ENCODE measurements at places on chromosomes 6 and 20. TPM values are rescaled to one million over a fixed set of nuclear protein-coding genes. Genes with fewer than 3 reads are reported as not detected.
A peak's percentile ranks its signal among the peaks of the same experiment; 100 is the strongest.

- H3K36me3 ChIP-seq: no peaks in the 10 kb centered on the region
- H3K4me1 ChIP-seq: no peaks in the 10 kb centered on the region
- peak; percentile 26 for DNase-seq
- H3K27ac ChIP-seq: no peak overlapping the region
- H3K27me3 ChIP-seq: no peaks in the 10 kb centered on the region
Observed at GRCh38 chr6:68343901-68344300, 291.2 kb upstream of the ADGRB3 start.

DNA sequence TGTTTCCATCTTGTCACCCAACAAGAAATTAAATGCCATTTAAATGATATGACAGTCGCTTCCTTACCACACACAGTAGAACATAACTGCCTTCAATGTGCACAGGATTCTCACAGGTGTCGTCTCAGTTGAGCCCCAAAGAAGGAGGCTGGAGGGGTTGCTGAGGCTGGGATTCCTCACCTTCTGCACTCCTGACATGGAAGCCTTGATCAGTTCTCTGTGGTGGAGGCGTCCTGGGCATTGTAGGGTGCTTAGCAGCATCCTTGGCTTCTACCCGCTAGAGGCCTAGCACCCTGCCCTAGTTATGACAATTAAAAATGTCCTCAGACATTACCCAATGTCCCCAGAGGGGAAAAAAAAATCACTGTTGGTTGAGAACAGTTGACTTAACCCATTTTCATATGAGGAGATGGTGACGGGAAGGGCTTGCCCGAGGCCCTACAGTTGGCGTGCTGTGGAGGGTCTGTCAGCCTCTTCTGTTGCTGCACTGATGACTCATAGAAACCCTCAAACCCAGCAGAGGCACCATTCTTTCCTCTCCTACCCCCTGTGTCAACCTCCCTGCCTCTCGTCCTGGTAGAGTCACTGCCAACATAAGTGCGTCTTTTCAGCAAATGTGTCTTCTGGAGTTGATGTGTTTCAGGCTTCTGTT lies 19.3 kb upstream of the ZNF831 start:
- H3K36me3 ChIP-seq: no peaks in the 10 kb centered on the region
- no peak for DNase-seq

DNA sequence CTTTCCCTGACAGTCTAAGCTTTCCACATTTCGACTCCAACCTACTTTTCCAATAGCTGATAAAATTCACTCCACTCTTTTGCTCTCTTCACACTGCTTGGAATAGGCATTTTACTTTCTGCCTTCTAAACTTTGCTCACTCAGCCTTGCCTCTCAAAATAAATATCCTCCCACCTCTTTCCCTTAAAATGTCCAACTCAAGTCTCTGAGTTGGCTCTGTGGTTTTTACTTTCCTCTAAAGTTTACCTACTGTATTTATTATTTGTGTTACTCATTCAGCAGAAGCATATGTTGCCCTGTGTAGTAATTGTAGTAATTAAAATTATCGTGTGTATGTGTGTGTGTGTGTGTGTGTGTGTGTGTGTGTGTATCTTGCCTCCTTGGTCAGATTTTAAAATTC lies 20.0 kb upstream of the CDYL start:
- no peak overlapping the region for H3K27ac ChIP-seq
- no peak overlapping the region for H3K4me3 ChIP-seq
- H3K4me1 ChIP-seq: no peaks in the 10 kb centered on the region

GRCh38 chr6:136137008-136137692 lies 113.0 kb downstream of the MTFR2 start:
- H3K36me3 ChIP-seq: no peaks in the 10 kb centered on the region
- no peak overlapping the region for H3K4me3 ChIP-seq
- H3K4me1 ChIP-seq: no peaks in the 10 kb centered on the region
- H3K27ac ChIP-seq: no peak overlapping the region

DNA sequence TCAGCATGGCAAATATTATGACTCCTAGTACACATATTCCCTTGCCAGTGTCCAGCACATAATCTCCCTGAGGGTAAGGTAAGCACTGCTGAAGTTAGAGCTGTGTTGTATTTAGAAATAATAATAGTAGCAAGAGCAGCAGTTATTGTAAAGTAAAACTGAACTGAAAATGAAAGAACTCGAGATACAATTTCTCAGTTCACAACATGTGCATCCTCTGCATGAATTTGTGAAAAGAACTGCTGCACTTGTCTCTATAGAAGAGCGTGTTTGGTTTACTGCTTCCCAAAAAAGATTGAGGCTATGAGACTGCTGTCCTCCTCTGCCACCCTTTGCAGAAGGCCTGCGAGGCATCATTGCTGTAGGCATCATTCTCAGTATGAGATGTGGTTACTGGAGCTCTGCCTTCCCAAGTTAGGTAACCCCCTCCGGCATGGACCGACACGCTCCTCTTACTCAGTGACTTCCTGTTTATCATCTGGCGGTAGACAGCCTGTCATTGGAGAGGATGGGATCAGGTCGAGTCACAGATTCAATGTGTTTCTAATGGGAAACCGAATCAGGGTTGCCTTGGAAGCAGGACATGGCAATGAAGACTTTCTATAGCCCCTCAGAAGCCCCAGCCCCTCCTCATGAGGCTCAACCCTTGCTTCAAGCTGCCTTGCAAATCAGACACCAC lies 48.1 kb downstream of the SLC24A3 start:
- H3K4me3 ChIP-seq: no peak overlapping the region
- DNase-seq: no peak
- H3K27ac ChIP-seq: no peak overlapping the region
- no peaks in the 10 kb centered on the region for H3K36me3 ChIP-seq
- no peaks in the 10 kb centered on the region for H3K27me3 ChIP-seq
- H3K4me1 ChIP-seq: no peaks in the 10 kb centered on the region

GRCh38 chr6:127471379-127472255 lies 12.4 kb upstream of the KIAA0408 start:
- DNase-seq: no peak
- H3K27ac ChIP-seq: no peak overlapping the region
- H3K36me3 ChIP-seq: no peaks in the 10 kb centered on the region
- H3K4me1 ChIP-seq: no peaks in the 10 kb centered on the region

- no peaks in the 10 kb centered on the region for H3K36me3 ChIP-seq
- H3K27ac ChIP-seq: no peak overlapping the region
- peaks cover 30% of the 10 kb centered on the region for H3K4me1 ChIP-seq
- DNase-seq: no peak
- no peak overlapping the region for H3K4me3 ChIP-seq
Observed at GRCh38 chr6:157959451-157960227, 22.0 kb upstream of the SYNJ2 start.

DNA sequence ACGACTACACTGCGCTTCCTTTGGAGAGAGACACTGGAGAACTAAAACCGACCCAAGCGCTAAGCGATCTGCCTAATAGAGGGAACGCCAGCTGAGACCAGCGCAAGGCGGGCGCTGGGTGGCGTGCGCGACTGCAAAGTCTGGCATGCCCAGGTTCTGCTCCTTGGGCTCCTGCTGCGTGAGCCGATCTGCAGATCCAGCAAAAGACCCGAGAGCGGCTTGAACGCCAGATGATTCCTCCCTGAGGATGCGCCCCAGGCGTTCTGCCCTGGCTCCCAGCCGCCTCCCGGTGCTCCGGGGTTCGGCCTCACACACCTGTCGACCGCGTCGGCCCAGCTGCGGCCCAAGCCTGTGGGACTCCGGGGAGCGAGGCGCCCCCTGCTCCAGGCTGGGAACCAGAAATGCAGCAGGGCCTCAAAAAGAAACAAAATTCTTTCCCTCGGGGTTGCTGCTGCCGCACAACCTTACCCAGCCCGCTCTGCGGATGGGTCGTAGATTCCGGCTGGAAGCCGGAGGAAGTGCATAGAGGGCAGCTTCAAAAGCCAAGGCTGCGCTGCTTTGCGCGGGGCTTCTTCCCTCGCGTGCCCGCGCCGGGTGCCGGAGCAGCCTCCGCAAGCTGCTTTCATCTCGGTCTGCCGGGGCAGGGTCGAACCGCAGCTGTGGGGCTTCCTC lies 17.9 kb upstream of the PRDM13 start:
- H3K27me3 ChIP-seq: peaks cover 5% of the 10 kb centered on the region
- no peak overlapping the region for H3K27ac ChIP-seq
- peaks cover 13% of the 10 kb centered on the region for H3K4me1 ChIP-seq
- H3K36me3 ChIP-seq: no peaks in the 10 kb centered on the region
- H3K4me3 ChIP-seq: peak overlapping the region; percentile 79

SENP6 gene
- 45.2 TPM for total RNA-seq
